ENCODE measurements at places on chromosomes 6 and 20.

- no peak for DNase-seq
Measured at GRCh38 chr6:122388945-122389344, 10.5 kb upstream of the HSF2 start.

GRCh38 chr6:111747396-111747795, 125.9 kb downstream of the FYN start:
- DNase-seq = no peak

DNA sequence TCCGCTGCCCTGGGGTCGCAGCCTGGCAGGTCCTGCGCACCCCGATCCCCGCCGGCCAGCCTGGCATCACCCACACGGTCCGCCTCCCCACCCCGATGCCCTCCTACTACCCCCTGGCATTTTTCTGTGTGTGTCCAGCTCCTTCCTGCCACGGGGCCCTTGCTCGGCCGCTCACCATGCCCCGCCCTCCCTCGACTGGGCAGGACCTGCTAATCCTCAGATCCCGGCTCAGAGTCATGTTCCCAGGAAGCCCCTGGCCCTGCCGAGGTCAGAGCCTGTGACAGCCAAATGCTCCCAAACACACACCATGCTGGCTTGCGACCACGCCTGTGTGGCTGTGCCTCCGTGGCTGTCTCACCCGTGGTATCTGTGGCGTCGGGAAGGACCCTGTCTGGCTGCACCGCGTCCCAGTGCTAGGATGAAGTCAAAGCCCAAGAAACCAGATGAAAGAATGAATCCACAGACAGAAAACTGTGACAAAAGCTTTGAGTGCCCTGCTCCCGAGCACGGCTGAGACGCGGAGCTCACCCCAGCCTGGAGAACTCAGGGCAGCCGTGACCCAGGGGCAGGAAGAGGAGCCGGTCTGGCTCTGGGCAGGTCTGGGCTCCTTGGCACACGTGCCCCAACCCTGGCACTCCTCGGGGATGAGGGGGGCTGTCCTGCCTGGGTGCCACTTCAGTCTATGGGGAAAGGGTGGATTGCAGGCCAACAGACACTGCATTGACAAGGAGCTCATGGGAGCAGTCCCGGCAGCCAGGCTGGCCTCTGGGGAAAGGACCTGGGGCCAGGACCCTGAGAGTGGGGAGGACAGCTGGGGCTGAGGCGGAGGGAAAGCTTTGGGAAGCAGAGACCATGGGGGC, 20.8 kb upstream of the SLCO4A1 start:
- no peak for DNase-seq

DNA sequence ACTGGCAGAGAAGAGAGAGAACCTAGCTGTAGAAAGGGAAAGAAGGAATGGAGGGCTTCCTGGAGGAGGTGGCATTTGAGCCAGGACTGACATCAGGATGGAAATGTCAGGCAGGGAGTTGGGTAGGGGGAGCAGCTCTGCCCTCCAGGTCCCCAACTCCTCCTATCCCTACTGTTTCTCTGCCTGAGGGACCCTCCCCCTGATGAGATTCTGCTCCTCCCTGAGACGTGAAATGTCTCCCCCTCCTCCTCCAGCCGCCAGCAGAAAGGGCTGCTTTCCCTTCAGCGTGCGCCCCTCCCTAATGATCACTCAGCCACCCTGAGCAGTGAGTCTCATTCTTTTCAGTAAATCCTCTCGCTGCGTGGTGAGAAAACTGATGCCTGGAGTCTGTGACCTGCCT, 40.6 kb downstream of the HLA-DPB1 start:
- no peak for DNase-seq

GRCh38 chr20:17446171-17446570, 85.0 kb downstream of the BFSP1 start:
- no peak for DNase-seq

- no peak for DNase-seq
Measured at GRCh38 chr20:61073376-61073775, 178.7 kb upstream of the CDH4 start.

DNA sequence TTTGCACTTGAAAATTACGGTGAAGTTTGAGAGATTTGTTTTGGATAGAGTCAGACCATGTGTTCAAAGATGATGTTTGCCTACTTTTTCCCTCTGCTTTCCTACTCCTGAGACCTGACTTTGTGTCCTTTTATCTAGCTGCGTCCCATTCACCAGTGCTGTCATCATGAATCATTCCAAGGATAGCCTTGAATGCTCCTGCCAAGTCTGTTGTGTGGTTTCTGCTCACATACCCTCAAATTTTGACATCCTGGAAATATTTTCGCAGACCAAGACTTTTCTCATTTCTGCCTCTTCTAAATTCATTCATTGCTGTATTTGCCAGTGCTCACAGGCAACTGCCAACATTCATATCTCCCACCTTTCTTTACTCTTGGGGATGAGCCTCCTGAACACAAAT, 175.9 kb upstream of the SCGN start:
- no peak for DNase-seq

GRCh38 chr20:59164686-59165391, 1.2 kb downstream of the ZNF831 start:
- no peak for DNase-seq

GRCh38 chr6:134746140-134746539, 203.8 kb downstream of the ALDH8A1 start:
- DNase-seq = no peak

Measured in stimulated activated CD4-positive, alpha-beta T cell treated with anti-CD3 and anti-CD28 coated beads, Interleukin-15, amount 100 ng/mL, for 48 hours (primary cell).